ENCODE measurements at places on chromosomes 16 and 17. TPM values are rescaled to one million over a fixed set of nuclear protein-coding genes. Genes with fewer than 3 reads are reported as not detected.

The NKIRAS2 gene
- 28.8 TPM for total RNA-seq

The TUBG2 gene
- 19.8 TPM for total RNA-seq

The ICAM2 gene
- total RNA-seq: 70.5 TPM

The CES3 gene
- total RNA-seq: 3.4 TPM

The SMPD3 gene
- total RNA-seq: 5.6 TPM

The OTOP3 gene
- total RNA-seq: not detected

The LRRC75A gene
- 2.5 TPM for total RNA-seq

The ABCC6 gene
- total RNA-seq: 42.5 TPM

The SLC5A10 gene
- not detected for total RNA-seq

The GUCY2D gene
- total RNA-seq: 2.6 TPM

The SOST gene
- not detected for total RNA-seq

The PMP22 gene
- total RNA-seq: 157 TPM

The RNF222 gene
- not detected for total RNA-seq

The ITGAX gene
- total RNA-seq: 184 TPM

The GALK1 gene
- 31.6 TPM for total RNA-seq

The GALR2 gene
- not detected for total RNA-seq

The ITGA3 gene
- 212 TPM for total RNA-seq

The SNRNP25 gene
- total RNA-seq: 11.6 TPM

The CLEC3A gene
- not detected for total RNA-seq

The SHCBP1 gene
- total RNA-seq: 1.0 TPM

The DNASE1L2 gene
- total RNA-seq: 0.78 TPM

The ANKFY1 gene
- total RNA-seq: 64.8 TPM

The PRSS53 gene
- total RNA-seq: 1.8 TPM

The LRRC37A gene
- total RNA-seq: 1.9 TPM

The FAM171A2 gene
- total RNA-seq: 1.8 TPM

Measured in upper lobe of right lung (tissue), 1 donor.